ENCODE measurements at places on chromosomes 2 and 18.

- DNase-seq: no peak
Observed at GRCh38 chr2:37554687-37555086, 116.8 kb downstream of the CDC42EP3 start.

DNA sequence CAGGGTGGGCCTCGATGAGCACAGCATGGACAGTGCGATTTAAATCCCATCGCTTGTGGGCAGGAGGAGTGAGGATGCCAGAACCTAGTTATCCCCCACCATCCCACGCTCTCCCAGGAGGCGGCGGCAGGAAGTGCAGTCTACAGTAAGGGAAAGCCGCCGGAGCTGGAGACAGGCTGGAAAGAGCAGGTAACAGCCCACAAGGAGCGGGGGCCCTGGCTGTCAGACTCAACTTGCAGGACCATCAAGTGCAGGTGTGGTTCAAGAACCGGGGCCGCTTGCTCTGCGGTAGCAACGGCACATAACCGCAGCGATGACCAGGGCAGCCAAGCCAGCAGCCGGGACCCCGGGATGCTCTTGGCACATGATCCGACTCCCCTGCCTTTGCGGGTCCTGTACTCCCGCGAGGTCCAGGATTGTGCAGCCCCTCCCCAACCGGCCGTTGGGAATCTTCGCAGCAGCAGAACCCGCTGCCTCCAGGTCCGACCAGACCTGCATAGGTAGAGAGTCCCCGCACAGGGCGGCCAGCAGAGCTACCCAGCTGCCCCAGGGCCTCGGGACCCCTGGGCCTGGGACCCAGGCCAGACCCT, 82.1 kb downstream of the BIN1 start:
- DNase-seq: no peak

- no peak for DNase-seq
Observed at GRCh38 chr2:158965641-158966040, 2.8 kb upstream of the TANC1 start.

GRCh38 chr2:41869542-41870264, 178.1 kb upstream of the PKDCC start:
- DNase-seq: no peak

- DNase-seq: no peak
Observed at GRCh38 chr2:148548716-148549400, 95.7 kb upstream of the EPC2 start.

DNA sequence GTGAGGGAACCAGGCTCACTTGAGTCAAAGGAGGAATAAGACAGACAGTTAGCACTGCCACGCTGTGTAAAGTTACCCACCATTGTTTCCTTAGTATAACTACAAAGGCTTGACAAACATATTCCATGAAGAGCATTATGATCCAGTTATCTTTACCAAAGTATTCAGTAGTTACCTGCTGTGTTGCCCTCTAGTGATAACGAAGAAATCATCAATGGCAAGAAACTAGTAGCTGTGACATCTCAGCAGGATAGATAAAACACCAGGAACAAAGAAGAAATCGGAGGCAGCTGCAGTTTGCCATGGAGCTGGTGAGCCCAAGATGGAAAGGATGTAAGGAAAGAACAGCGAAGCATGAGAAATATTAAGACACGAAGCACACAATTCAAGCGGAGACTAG, 215.3 kb upstream of the FSHR start:
- DNase-seq: no peak

DNA sequence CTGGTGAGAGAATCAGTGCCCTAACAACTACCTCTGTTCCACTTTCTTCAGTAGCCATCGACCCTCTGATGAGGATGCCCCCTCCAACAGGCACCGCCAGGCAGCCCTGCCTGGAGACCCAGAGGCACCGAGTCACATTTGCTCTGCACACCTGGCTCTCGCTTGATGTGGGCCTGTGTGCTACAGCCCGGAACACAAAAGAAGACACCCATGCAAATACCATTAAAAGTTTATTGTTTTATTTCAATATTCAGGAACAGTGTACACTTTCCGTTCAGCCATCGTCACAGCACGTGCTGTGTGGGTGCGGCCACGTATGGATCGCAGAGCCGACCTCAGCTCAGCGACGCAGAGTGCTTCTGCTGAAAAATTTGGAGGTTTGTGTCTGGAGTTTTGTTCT, 154.0 kb downstream of the MBP start:
- DNase-seq: no peak

DNA sequence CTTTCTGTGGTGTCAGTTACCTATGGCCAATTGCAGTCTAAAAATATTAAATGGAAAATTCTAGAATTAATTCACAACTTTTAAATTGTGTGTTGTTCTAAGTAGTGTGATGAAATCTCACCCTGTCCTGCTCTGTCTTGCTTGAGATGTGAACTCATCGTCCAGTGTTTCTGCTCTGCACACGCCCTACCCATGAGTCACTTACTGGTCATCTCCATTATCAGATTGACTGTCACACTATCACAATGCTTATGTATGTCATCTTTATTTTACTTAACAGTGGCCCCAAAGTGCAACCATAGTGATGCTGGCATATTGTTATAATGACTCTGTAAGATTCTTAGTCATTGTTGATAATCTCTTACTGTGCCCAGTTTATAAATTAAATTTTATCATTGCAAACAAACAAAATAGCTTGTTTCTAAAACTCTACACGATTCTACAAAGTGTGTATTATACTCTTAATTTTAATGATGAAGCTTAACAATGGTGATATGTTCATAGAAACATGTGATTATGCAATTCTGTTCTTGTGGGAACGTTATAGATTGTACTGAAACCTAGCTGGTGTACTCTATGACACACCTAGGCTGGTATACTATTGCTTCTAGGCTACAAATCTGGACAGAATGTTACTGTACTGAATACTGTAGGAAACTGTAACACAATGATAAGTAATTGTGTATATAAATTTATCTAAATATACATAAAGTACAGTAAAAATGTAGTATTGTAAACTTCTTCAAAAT, 1086.8 kb upstream of the PIK3C3 start:
- no peak for DNase-seq

- DNase-seq: no peak
Observed at GRCh38 chr2:53881360-53881759, 21.6 kb upstream of the GPR75 start.

GRCh38 chr18:59075923-59076322, 63.8 kb upstream of the SEC11C start:
- DNase-seq: no peak

DNA sequence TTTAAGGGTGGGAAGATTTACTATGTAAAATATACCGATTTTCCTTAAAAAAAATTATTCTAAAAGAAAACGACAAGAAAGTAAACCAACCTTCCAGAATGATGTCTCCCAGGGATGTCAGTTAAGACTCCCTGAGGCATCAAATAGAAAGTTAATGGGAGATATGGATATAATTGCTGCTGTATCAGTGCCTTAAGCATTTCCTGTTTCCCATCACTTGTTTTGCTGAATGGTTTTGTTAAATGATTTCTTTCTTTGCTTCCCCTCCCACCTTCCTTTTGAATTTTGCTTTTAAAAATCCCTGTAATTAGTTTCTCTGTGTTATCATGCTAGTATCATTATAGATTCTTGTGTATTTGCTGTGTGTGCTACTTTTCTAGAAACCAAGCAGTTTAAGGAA, 154.3 kb upstream of the CWC22 start:
- DNase-seq: no peak

- DNase-seq: no peak
Observed at GRCh38 chr2:231960810-231961348, 634 bp upstream of the DIS3L2 start.

GRCh38 chr18:48872234-48873145, 78.3 kb downstream of the SMAD7 start:
- DNase-seq: no peak

DNA sequence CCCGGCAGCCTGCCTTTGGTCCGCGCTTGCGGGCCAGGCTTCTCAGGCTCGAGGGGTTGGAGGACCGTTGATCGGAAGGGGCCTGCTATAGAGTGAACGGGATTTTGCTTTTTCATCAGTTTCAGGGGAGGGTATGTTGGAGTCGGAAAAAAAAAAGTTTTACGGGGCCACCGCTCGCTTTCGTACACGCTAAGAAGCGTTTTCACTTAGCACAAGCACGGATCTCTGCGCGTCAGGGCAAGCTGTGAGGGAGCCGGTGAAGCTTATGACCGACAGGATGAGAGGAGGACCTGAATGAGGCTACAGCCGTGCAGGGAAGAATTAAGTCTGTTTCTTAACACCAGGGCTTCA, 443 bp downstream of the CPSF3 start:
- no peak for DNase-seq

DNA sequence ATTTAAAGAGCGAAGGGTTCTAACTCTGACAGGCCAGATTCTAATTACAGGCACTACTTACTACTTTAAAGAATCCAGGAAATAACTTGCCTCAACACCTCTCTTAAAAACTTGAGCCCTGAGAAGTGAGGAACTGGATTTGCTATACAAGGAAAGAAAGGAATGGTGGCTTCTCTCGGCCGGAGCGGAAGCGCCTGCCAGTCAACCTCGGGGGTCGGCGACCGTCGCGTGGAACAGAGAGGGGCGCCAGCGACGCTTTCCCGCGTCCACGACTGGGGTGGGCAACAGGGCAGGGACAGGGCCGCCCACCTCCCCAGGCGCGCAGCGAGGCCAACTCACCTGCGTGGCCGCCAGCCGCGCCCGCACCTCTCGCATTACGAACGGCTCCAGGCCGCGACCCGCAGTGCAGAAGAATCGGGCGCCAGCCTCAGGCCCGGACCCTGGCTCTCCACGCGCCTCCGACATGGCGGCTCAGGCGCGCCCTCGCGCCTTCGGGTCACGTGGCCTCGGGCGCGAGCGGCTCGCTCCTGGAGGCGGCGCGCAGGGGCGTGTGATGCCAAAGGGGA, at the start of gene THUMPD2:
THUMPD2 (minus strand) TSS at position 484 of the 566 bp plus-strand sequence; CDS start at position 465, 19 bp downstream.
- DNase-seq: no peak

DNA sequence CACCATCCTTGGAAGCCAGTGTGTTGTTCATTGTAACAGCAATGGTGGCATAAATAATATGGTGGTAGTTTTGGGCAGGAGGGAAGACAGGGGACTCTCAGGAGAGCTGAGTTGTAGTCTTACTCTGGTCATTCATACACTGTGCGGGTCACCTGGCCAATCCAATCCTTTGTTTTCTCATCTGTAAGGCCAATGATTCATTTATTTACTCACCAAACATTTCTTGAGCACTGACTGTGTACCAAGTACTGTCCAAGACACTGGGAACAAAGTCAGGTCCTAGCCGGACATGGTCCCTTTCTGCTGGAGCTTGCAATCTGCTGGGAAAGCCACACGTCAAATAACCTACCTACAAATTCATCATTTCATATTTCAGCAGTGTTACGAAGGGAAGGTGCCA, 302.7 kb downstream of the CYP26B1 start:
- no peak for DNase-seq

DNA sequence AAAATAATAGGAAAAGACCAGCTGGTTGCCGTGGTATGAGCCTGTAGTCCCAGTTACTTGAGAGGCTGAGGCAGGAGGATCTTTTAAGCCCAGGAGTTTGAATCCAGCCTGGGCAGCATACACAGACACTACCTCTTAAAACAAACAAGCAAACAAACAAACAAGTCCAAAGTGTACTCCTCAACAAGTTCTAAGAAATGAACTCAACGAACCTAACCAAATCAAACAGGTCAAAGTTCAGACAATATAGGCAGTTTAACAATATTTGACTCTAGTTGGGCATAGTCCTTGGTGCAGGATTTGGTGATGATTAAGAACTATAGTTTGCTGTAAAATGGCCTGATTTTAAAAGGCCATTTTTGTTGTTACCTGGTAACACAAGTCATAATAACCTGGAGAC, 41.9 kb upstream of the RHOB start:
- no peak for DNase-seq

DNA sequence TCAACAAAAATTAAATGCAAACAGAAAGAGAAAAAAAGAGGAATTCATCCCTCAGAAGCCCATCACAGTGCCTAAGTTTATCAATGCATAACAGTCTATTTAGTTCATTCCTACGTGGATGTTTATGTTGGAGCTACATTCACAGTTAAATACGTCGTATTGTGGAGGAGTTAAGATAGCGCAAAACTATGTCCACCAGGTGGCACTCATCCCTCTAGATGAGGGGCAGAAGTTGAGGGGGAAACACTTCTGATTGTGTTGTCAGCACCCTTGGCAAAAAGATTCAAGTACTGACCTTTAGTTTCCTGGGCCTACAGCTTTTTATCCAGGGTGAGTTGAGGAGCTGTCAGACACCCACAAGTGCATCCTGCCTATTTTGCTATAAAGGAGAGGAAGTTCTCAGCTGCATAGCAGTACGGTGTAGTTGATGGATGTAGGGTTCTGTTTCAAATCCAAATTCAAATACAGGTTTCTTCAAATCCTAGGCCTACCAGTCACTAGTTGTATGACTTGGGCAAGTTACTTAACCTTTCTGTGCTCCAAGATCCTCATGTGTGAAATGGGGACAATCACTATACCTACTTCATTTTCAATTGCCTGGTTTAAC, 26.8 kb upstream of the MYO1B start:
- DNase-seq: no peak

DNA sequence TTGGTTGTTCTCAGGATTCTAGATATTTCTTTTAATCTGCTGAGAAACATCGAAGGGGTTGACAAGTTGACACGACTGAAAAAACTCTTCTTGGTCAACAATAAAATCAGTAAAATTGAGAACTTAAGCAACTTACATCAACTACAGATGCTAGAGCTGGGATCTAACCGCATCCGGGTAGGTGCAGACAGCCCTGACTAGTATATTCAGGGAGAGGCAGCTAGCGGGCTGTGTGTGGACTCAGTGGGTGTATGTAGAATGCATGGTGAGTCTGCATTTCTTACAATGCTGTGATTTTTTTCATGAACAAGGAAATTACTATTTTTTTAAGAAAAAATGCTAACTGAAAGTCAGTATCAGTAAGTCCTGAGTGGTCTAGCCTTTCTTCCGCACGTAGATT, 10.1 kb downstream of the PPP1R7 start:
- DNase-seq: no peak

- no peak for DNase-seq
Observed at GRCh38 chr2:94987074-94988020, 38.2 kb upstream of the MAL start.

DNA sequence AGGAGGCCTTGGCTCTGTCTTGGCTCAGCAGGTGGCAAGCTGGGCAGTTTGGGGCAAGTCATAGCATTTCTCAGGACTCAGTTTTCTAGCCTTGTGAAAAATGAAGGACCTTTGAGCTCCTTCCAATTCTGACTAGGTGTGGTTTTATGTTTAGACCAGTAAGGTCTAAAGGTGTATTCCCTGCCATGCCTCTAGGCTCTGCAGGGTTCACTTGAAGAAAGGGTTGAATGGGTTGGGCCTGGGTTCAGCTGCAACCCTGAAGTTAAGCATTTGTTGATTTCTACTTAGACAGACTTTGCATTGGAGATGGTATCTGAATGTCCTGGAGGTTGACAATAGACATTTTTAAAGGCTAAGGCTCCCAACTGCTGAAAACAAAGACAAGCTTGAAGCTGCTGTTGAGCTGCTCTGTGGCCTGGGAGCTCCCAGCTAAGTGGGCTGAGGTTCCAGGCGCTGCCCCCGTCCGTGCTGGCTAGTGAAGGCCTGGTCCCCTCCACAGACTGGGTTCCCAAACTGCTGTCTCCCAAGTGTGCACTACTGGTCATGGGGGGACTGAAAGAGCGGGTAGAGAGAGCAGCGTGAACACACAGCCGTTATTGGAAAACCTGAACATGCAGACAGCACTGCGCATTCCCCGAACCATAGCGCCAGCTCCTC, 100.7 kb upstream of the SMAD7 start:
- DNase-seq: no peak
